ENCODE measurements at places on chromosomes 1 and 21. TPM values are rescaled to one million over a fixed set of nuclear protein-coding genes. Genes with fewer than 3 reads are reported as not detected.

Gene B3GALT2
- total RNA-seq, result 0.45 TPM

DNA sequence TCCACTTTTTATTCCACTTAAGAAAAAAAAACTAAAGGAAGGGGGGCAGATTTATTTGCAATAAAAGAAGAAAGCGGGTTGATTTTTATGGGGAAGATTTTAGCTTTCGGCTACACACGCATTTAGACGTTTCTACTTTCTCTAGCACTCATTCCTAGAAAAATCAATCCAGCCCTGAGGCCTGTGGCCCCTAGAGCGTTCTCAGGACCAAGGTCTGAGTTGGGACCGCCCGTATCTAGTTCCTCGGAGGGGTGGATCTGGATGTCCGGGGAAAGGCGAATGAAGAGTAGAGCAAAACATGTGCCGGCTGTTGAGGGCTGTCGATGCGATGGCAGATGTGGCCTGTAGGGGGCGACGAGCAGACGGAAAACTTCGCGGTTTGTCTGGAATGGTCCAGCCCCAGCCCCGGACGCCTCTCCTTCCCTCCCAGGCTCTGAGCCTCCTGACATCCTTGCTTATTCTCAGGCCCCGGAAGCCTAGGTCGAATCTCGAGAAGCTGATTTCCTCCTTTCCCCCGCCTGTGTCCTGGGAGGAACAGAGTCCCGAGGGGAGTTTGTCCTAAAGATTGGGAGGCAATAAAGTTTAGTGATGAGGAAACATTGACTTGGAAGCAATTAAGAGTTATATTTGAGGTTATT lies 5.2 kb downstream of the FOXD3 start:
- DNase-seq, result peak; percentile 92

DNA sequence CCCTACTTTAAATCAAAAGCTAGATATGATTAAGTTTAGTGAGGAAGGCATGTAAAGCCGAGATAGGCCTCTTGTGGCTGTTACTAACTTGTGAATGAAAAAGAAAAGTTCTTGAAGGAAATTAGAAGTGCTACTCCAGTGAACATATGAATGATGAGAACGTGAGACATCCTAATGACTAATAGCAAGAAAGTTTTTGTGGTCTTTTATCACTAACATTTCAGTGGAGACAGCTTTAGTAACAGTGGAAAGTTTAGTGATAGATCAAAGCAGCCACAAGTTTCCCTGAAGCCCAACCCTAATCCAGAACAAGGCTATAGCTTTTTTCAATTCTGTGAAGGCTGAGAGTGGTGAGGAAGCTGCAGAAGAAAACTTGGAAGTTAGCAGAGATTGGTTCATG lies 73.6 kb upstream of the LRRC8B start:
- no peak for DNase-seq

DNA sequence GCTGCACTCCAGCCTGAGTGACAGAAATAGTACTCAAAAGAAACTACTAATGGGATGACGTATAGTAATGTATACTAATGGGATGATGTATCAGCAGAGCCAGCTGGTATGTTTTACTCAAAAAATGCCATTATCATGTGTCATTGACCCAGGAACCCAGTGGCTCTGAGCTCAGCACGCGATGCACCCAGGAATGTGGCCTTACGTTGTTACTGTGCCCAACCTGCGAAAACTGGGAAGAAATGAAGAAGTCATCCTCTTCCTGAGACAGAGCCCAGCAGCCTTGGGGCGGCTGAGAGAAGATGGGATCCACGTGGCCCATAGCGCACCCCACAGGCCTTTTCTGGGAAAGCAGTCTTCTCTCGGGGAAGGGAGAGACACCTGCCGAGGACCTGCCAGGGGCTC lies 8.8 kb downstream of the UBE2J2 start:
- no peak for DNase-seq

GRCh38 chr1:201895913-201896807 lies 7.5 kb downstream of the SHISA4 start:
- DNase-seq, result peak; percentile 96

- peak; percentile 79 for DNase-seq
These were observed 1.6 kb upstream of the AJAP1 start for GRCh38 chr1:4652631-4653327.

All from stomach (tissue), 19 donors.